ENCODE measurements at places on chromosomes 5 and 9.

DNA sequence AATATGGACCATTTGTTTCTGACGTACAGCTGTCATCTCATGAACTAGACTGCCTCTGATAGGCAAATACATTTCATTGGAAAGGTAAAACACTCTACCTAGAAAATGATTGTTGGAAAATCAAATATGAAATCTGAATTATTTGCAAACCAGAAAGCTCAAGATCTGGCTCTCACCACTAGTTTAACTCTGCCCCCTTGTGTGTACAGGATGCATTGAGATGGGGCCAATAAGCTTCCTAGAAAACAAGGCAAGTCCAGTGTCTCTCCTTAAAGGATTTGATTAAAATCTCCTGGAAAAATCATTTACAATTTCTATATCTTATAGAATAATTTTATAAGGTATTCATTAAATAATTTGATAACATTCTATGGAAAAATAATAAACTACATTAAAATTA is 311.9 kb upstream of the ANKH start:
- DNase-seq: no peak

- no peak for DNase-seq
Measured at GRCh38 chr5:109041317-109041716, 293.6 kb downstream of the FER start.

- no peak for DNase-seq
Measured at GRCh38 chr5:34639852-34640626, 16.1 kb upstream of the RAI14 start.

DNA sequence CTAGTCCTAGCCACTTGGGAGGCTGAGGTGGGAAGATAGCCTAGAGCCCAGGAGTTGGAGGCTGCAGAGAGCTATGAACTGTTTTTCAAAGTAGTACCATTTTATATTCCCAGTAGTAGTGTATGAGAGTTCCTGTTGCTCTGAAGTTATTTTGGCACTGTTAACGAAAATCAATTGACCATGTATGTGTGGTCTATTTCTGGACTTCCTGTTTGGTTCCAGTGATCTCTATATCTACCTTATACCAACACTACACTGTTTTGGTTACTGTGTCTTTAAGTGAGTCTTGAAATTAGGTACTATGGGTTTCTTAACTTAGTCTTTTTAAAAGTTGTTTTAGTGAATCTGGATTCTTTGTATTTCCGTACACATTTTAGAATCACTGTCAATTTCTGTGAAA is 13.6 kb downstream of the SLF1 start:
- DNase-seq: no peak

GRCh38 chr9:109755040-109755439 is 25.0 kb upstream of the PALM2AKAP2 start:
- DNase-seq: no peak

- peak; percentile 78 for DNase-seq
Measured at GRCh38 chr5:154850255-154851062, at the start of gene FAXDC2. TSS of gene FAXDC2 (minus strand) at chr5:154850603. CDS start at chr5:154838178, 12,425 bp downstream.

DNA sequence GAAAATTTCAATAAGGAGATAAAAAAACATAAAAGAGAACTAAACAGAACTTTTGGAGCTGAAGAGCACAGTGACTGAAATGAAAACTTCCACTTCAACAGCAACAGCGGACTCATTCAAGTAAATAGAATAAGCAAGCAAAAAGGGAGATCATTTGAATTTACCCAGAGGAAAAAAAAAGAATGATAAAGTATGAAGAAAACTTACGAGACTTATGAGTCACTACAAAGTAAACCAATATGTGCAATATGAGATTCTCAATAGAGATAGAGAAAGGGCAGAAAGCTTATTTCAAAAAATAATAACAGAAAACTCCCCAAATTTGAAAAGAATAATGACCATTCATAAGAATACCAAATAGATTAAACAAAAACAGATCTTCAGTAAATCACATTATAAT is 1605.7 kb upstream of the CDH6 start:
- DNase-seq: no peak

GRCh38 chr5:81724108-81724507 is 26.8 kb downstream of the SSBP2 start:
- no peak for DNase-seq

DNA sequence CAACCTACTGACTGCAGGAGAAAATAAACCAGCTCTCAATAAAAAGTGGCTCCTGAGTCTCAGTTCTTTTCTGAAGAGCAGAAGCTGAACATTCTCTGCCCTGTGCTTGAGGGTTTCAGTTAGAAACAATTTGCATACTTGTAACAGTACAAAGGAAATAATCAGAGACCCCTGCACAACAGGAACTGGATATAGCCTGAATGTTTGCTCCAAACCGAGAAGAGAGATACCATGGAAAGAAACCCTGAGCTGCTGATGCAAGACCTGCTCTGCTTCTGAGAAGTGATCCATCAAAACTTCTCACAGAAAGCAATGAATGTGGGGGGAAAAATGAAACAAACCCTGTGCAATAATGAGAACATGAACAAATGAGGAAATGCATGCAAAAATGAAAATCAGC is 592.9 kb downstream of the SEMA5A start:
- DNase-seq: no peak

DNA sequence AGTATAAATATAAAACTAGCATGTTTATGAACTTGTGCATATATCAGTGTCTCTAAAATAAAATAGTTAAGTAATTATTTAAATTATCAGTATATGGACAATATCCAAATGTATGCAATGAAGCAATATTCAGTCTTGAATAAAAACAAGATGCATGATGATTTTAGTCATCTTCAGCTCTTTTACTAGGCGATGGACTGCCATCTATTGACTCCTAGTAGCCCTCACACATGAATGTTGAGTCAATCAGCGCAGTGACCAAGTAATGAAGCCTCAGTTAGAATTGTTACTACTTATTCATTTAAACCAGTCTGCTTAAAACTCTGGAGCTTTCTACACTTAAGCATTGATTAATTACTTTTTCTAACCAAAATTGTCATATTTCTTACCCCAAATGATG is 92.9 kb upstream of the GRHPR start:
- DNase-seq: no peak

DNA sequence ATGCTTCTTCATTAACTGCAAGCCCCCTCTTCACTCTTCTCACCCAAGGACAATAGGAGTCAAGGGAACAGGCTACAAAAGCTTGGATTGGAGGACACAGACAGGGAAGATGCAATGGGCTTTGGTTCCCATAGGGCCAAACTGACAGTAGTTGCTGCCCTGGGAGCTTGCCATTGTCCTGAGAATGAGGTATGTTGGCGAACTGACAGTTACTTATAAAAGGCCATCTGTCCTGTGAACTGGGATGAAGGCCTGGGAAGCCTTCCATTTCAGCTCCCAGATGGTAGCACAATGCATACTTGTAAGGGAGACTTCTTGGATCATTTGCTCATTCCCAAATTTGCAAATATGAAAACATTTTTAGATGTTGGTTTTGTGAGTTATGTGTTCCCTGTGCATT is 88.9 kb downstream of the SNCAIP start:
- peak; percentile 2 for DNase-seq

GRCh38 chr9:131270171-131271015 is 5.9 kb downstream of the FAM78A start:
- DNase-seq: peak; percentile 37

DNA sequence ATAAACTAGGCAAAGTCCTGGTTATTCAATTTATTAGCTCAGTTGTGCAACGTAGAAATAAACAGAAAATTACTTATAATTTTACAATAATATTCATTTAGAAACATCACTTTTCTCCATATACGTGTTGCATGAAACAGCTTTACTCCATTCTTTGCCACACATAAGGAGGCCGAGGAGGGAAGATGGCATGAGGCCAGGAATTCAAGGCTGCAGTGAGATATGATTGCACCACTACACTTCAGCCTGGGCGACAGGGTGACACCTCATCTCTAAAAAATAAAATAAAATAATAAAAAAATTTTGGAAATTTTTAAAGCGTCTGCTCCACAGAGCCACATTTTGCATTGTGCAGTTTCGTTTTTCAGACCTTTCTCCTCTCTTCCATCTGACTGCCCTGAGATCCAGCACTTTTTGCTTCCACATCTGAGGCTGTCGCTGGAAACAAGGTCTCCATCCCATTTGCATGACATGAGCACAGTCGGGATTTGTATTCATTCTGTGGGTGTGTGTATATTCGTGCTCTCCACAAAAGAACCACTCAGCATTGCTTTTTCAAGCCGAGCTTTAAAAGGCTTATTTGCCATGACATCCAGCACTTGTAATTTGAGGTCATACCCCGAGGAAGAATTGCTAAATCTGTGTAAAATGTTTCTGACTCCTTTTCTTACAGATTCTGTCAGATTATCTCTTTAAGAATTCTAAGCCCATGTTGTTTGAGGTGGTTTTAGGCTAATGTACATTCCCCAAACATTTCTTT is 98.6 kb upstream of the MSX2 start:
- DNase-seq: no peak

- DNase-seq: no peak
Measured at GRCh38 chr9:92963831-92964606, 16.7 kb downstream of the FGD3 start.

- no peak for DNase-seq
Measured at GRCh38 chr9:91647371-91647770, 223.7 kb upstream of the NFIL3 start.

DNA sequence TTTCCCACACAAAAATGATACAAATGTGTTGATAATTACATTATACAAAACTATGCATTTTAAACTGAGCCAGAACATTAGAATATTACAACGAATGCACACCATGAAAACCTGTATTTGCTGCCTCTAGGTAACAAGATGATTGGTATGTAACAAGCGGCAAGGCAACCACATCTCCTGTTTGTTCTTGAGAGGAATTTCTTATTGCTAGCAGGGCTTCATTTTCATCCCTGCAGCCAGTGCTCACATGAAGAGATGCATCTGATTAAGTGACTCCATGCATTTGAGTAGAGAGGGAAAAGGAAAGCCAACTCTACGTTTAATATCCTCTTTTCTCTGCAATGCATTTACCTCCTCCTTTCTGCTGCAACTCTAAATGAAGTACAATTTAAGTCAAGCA is 36.6 kb downstream of the FRMD3 start:
- DNase-seq: no peak

DNA sequence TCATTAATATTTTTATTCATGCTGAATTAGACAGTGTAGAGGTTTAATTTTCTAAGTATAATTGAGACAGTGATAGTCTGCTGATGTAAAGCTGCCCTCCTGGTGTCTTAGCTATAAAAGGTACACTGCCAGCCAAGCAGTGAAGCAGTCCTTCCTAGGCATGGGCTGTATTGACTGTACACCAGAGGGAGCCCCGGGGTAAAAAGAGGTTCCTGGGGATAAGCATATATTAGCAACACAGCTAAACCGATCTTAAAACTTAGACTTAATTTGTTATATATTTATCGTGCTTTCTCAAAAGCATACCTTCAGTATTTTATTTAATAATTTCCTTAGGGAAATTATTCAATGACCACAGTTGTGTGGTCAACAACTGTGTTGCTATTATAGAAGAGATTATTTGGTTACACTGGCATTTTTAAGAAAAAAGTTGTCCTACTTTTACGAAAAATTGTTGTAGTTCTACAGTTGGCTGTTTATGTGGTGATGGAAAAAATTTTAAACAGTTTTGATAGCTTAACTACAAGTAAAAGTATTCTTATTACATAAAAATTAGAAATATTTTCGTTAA is 68.8 kb downstream of the ELL2 start:
- DNase-seq: no peak

DNA sequence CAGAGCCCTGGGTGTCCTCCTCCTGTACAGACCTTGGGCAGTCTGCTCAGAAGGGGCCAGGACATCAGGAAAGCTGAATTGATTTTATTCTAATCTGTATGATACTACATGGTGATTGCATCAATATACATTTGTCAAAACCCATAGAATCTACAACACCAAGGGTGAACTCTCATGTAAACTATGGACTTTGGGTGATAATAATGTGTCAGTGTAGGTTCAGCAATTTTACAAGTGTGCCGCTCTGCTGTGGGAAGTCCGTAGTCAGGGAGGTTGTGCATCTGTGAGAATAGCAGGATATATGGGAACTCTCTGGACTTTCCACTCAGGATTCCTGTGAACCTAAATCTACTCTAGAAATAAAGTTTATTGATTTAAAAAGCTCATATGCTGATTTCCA is 155.3 kb upstream of the NFIL3 start:
- DNase-seq: no peak

GRCh38 chr5:42953041-42953440 is 87.1 kb downstream of the ANXA2R start:
- DNase-seq: no peak

DNA sequence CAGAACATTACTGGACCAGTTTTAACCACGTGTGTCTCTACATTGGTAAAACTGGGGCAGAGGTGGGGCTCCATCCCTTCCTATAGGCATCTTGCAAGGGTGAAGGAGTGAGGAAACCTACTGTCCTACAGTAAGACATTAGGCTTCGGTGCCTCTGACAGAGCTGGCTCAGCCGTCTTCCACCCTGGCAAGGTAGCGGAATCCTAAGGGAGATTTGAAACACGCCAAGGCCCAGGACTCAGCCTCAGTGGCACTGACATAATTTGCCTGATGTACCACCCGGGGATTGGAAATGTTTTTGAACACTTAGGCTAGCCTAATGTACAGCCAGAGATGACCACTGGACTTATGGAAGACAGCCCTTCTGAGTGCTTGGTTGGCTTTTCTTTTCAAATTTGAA is 329.7 kb upstream of the IRX1 start:
- no peak for DNase-seq

- no peak for DNase-seq
Measured at GRCh38 chr5:169646856-169647255, 9.8 kb downstream of the DOCK2 start.

GRCh38 chr9:2675834-2676233 is 41.5 kb upstream of the KCNV2 start:
- no peak for DNase-seq

DNA sequence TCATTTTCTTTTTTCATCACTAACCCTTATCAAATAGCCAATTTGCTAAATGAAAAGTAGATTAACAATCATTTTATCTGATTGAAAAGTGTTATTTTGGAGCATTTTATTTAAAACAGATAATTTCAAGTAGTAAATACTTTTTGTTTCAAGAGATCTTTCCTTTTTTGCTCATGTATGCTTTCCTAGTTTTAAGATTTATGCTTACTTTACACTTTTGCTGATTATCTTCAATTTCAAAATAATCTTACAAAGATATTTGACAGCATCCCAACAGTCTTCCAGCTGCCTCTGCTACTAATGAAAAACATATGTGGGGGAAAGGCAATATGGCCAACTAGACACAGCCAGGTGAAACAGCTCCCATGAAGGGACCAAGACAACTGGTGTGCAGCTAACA is 1027.3 kb upstream of the CDH9 start:
- DNase-seq: no peak

GRCh38 chr5:35058374-35058788 is 10.6 kb upstream of the AGXT2 start:
- no peak for DNase-seq

- no peak for DNase-seq
Measured at GRCh38 chr5:74586856-74587255, 53.7 kb downstream of the ENC1 start.

DNA sequence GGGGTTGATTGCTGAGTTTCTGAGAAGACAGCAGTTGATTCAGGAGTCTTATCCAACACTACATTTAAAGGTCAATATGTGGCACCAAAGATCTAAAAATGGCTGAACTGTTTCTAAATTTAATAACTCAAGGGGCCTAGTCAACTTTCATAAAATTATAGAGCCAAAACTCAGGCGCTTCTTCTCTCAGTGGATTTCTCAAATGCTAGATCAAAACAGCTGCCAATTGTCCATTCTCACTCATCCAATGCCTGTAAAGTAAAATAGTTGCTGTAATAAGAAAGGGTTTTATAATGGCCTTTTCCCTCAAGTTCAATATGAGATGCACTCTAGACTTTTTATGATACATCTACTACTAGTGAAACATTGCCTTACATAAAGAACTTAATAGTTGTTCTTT is 26.5 kb downstream of the ADAMTSL1 start:
- no peak for DNase-seq
